Activated naive CD8-positive, alpha-beta T cell treated with anti-CD3 and anti-CD28 coated beads for 36 hours (primary cell): ENCODE measurements at places on chromosomes 5 and 9. TPM values are rescaled to one million over a fixed set of nuclear protein-coding genes. Genes with fewer than 3 reads are reported as not detected.
A peak's percentile ranks its signal among the peaks of the same experiment; 100 is the strongest.

- DNase-seq: no peak
- H3K27ac ChIP-seq: no peak overlapping the region
- H3K27me3 ChIP-seq: no peaks in the 10 kb centered on the region
- H3K4me3 ChIP-seq: no peak overlapping the region
- H3K36me3 ChIP-seq: peaks cover 32% of the 10 kb centered on the region
These were observed 36.1 kb downstream of the DAP start for GRCh38 chr5:10724781-10725507.

DNA sequence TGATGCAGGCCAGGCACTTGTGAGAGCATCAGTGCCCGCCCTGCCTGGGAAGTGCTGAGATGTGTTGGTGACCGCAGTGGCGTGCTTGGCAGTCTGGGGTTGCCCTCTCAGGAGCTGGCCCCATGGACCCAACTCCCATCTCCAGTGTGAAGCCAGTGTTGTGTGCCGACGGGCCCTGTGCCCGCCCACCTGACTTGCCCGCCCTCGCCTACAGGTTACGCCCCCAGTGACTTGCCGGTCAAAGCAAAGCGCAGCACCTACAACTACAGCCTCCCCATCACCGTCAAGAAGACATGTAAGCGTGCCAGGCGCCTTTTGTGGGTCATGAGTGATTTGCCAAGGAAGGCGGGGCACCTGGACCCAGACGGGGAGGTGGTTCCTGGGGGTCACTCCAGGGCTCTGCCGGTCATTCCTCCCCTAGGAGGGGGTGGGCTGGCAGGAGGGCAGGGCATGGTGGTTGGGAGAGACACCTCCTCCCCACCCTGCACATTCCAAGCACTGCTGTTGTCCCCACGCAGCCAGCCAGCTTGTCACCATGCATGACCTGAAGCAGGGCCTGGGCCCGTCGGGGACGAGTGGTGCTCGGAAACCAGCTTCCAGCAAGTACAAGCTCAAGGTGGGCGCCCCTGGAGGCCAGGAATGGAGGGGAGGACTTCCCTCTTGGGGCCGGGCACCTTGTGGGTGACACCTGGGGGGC is 7.4 kb upstream of the CEL start:
- no peak for DNase-seq
- no peak overlapping the region for H3K4me3 ChIP-seq
- H3K27me3 ChIP-seq: no peaks in the 10 kb centered on the region
- no peak overlapping the region for H3K27ac ChIP-seq

FAM81B gene
- not detected for total RNA-seq

- H3K36me3 ChIP-seq: no peaks in the 10 kb centered on the region
- H3K4me3 ChIP-seq: no peak overlapping the region
- H3K27me3 ChIP-seq: no peaks in the 10 kb centered on the region
- no peak for DNase-seq
- H3K4me1 ChIP-seq: no peaks in the 10 kb centered on the region
- no peak overlapping the region for H3K27ac ChIP-seq
These were observed 199.6 kb downstream of the SMARCA2 start for GRCh38 chr9:2214707-2215106.

DNA sequence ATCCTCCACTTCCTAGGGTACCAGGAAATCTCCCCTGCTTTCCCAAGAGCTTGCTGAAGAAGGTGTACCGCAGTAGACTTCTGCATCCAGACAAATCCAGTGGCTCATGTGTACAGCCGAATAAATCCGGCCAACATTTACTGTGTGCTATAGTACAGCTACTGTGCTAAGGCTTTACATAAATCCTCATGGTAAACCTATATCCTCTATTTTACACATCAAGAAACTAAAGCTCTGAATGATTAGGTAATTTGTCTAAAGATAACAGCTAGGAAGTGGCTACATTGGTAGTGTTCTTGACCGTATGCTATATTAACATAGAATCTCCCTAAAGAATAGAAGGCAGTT is 511 bp upstream of the WDR41 start:
- peak overlapping the region; percentile 94 for H3K4me3 ChIP-seq
- peaks cover 2% of the 10 kb centered on the region for H3K36me3 ChIP-seq
- no peak for DNase-seq
- H3K4me1 ChIP-seq: peaks cover 29% of the 10 kb centered on the region
- H3K27me3 ChIP-seq: peaks cover 22% of the 10 kb centered on the region

INSYN2B gene
- total RNA-seq: not detected

DNA sequence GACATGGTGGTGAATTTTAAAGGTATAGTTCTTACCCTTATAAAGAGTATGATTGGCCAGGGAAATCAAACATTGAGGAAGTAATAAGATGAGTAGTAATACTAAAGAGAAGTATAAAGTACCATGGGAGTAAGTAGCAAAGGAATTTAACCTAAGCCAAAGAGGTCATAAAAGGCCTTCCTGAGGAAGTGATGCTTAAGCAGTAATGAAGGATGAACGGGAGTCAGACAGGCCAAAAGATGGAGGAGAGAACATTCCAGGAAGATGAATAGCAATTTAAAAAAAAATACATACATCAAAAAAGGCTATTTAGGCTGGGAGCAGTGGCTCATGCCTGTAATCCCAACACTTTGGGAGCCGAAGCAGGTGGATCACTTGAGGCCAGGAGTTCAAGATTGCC is 29.0 kb downstream of the KLHL3 start:
- peaks cover 32% of the 10 kb centered on the region for H3K36me3 ChIP-seq
- no peak overlapping the region for H3K4me3 ChIP-seq
- no peak for DNase-seq
- H3K27ac ChIP-seq: no peak overlapping the region
- H3K27me3 ChIP-seq: no peaks in the 10 kb centered on the region

GRCh38 chr5:68698025-68698940 is 395.5 kb upstream of the SLC30A5 start:
- no peak overlapping the region for H3K4me3 ChIP-seq
- H3K27ac ChIP-seq: no peak overlapping the region
- no peaks in the 10 kb centered on the region for H3K36me3 ChIP-seq
- H3K4me1 ChIP-seq: no peaks in the 10 kb centered on the region
- H3K27me3 ChIP-seq: no peaks in the 10 kb centered on the region

GRCh38 chr5:14008819-14009311 is 64.4 kb upstream of the DNAH5 start:
- no peak overlapping the region for H3K27ac ChIP-seq
- peaks cover 10% of the 10 kb centered on the region for H3K4me1 ChIP-seq
- no peak for DNase-seq
- H3K4me3 ChIP-seq: no peak overlapping the region

SLC6A3 gene
- not detected for total RNA-seq

- no peak overlapping the region for H3K27ac ChIP-seq
- H3K4me1 ChIP-seq: peaks cover 2% of the 10 kb centered on the region
- H3K4me3 ChIP-seq: no peak overlapping the region
- no peak for DNase-seq
- no peaks in the 10 kb centered on the region for H3K27me3 ChIP-seq
These were observed 70.7 kb downstream of the RFX3 start for GRCh38 chr9:3455094-3455493.

GRCh38 chr9:2697492-2697891 is 19.8 kb upstream of the KCNV2 start:
- H3K4me1 ChIP-seq: no peaks in the 10 kb centered on the region
- no peaks in the 10 kb centered on the region for H3K27me3 ChIP-seq

DNA sequence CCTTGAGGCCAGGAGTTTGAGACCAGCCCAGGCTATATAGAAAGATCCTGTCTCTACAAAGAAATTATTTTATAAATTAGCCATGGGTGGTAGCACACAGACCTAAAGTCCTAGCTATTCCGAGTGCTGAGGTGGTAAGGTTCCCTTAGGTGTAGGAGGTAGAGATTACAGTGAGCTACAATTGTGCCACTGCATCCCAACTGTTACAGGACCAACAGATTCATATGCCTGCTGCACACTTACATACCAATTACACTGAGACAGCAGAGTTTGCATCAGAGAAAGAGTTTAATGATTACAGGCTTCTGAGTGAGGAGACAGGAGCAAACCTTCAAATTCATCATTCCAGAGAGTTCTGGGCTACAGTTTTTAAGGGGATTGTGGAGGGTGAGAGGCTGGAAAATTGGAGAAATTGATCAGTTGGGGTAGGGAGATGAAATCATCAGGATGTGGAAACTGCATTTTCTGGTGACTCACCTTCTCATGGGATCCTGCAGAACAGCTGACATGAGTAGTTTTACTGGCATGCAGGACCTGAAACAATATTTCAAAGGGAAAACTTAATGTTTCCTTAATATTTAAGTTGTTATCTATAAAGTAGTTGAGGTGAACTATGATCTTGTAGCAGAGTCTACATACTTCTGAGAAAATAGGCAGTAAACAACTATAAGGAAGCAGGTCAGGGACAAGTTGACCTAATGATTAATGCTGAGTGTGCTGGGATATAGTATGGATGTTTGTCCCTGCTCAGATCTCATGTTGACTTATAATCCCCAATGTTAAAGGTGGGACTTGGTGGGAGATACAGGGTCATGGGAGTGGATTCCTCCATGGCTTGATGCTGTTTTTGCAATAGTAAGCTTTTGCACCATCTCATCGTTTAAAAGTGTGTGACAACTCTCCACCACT is 54.7 kb downstream of the ANXA2R start:
- no peak overlapping the region for H3K4me3 ChIP-seq
- H3K27ac ChIP-seq: no peak overlapping the region
- peaks cover 27% of the 10 kb centered on the region for H3K36me3 ChIP-seq
- H3K27me3 ChIP-seq: no peaks in the 10 kb centered on the region
- no peak for DNase-seq

DNA sequence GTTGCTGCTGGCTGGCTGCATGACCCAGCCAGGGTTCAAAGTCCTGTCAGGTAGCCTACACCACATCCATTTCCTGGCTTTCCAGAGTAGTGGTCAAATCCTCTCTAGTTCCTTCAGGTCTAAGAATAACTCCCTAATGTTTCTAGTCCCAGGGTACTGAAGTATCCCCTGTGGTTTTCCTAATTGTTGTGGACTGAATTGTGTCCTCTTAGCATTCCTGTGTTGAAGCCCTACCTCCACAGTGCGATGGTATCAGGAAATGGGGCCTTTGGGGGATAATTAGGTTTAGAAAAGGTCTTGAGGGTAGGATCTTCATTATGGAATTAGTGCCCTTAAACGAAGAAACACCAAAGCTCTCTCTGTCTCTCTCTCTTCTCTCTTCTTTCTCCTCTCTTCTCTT is 191.8 kb upstream of the CCNG1 start:
- H3K4me1 ChIP-seq: no peaks in the 10 kb centered on the region
- no peaks in the 10 kb centered on the region for H3K36me3 ChIP-seq
- no peak overlapping the region for H3K27ac ChIP-seq

DNA sequence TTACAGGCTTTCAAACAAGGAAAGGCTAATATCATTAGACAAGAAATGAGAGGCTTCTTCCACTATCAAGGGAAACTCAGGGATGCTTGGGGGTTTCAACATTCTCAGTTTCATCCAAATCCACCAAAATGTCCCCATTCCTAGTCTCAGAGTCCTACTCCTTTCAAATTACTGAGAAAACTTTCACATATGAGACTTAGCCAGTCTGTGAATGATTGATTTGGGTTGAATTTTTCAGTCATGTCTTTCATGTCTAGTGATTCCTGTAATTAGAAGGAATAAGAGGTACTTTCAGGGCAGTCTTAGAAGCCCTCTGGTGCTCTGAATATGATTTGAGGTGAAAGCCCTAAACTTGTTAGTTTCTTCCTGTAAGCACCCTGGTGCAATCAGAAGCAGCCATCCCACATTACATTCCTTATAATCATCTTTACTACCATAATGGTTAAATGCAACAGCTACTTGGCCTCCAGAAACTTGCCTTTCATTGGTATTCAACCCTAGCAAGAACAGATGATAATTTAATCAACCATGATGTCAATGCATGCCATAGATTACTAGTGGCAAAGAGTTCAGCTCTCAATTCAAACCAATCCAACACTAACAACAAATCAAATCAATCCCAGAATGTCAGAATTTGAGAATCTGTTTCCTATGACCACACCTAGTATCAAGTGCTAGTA is 50.7 kb upstream of the RIC1 start:
- no peak overlapping the region for H3K27ac ChIP-seq
- H3K27me3 ChIP-seq: no peaks in the 10 kb centered on the region
- H3K4me3 ChIP-seq: no peak overlapping the region
- DNase-seq: no peak

KLHL3 gene
- 10.8 TPM for total RNA-seq

- H3K4me1 ChIP-seq: peaks cover 35% of the 10 kb centered on the region
- peaks cover 3% of the 10 kb centered on the region for H3K36me3 ChIP-seq
- no peak overlapping the region for H3K27ac ChIP-seq
- H3K27me3 ChIP-seq: no peaks in the 10 kb centered on the region
- DNase-seq: no peak
These were observed 6.2 kb downstream of the CD180 start for GRCh38 chr5:67190410-67190809.

DDX4 gene
- total RNA-seq: not detected

DNA sequence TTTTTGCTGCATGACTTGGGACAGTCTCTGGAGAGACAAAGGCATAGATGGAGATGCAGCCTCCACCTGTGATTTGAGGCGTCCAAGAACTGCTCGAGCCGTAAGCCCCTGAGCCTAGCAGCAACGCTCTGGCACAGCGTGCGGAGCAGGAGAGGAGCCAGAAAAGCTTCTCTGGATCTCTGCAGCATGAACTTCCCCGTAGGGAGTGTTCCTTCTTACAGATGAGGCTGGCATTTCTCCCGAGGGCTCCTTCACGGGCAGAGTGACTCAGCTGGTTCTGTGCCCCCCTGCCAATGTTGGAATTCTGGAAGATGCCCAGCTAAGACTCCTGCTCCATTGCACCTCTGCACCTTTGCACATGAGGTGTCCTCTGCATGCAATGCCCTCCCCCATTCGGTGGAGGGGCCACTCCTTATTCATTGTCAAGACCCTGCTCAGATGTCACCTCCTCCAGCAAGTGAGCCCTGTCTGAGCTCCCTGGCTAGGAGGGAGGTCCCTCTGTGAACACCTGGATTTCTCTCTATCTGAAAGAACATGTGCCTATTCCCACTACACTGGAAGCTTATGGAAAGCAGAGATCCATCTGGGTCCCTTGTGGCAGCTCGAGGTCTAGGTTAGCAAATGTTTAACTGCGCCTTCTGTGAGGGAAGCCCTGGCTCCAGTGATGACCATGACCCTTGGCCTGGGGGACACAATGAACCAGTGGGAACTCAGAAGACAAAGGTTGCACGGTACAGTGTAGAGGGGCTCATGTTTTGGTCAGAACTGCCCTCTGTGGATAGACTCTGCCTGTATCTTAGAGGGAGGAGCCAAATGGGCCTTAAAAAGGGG is 39.6 kb downstream of the SH3PXD2B start:
- no peaks in the 10 kb centered on the region for H3K36me3 ChIP-seq
- peaks cover 35% of the 10 kb centered on the region for H3K4me1 ChIP-seq
- no peak for DNase-seq
- peaks cover 16% of the 10 kb centered on the region for H3K27me3 ChIP-seq
- no peak overlapping the region for H3K4me3 ChIP-seq

- H3K4me1 ChIP-seq: no peaks in the 10 kb centered on the region
- DNase-seq: no peak
- H3K36me3 ChIP-seq: no peaks in the 10 kb centered on the region
- no peak overlapping the region for H3K27ac ChIP-seq
- H3K4me3 ChIP-seq: no peak overlapping the region
These were observed 82.7 kb downstream of the EGFLAM start for GRCh38 chr5:38341056-38341455.
